ENCODE measurements at places on chromosomes 4 and X.

- no peak for DNase-seq
Measured at GRCh38 chrX:153456161-153456560, 10.3 kb upstream of the TREX2 start.

- DNase-seq, result no peak
Measured at GRCh38 chrX:118392716-118393115, 46.8 kb downstream of the WDR44 start.

- no peak for DNase-seq
Measured at GRCh38 chr4:182885022-182885737, 32.0 kb downstream of the DCTD start.

DNA sequence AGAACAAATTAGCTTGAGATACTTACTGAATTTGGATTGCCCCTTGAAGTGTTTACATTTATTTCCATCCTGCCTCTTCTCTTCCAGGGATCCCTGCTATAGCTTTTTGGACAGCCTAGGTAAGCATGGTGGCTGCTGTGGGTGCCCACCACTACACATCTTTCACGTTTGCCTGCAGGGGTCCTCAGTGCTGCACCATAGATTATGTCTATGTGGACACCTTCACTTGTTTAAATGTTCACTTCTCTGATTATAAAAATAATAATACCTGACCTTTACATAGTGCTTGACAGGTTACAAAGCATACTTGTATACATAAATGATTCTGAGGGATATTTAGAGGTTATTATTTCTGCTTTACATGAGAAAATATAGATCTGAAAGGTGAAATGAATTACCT, 67.9 kb upstream of the SLC4A4 start:
- DNase-seq, result no peak

DNA sequence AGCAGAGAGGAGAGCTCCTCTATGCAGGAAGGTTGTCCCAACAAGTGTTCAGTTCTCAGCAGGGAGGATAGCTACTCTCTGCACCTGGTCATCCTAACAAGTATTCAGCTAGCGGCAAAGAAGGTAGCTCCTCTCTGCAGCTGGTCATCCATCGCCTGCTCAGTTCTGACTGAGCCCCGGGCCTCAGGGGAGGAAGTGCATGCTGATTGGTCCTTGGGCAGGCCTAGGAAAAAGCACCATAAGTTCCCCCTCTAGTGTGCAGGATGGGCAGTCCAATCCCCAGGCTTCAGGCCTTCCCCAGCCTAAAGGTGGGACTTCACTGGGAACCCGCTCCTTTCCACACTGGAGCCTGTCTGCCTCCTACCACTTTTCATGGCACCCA, 4.4 kb upstream of the FBXW7 start:
- no peak for DNase-seq

- no peak for DNase-seq
Measured at GRCh38 chrX:103498786-103499185, 20.5 kb downstream of the RAB40A start.

- DNase-seq, result no peak
Measured at GRCh38 chr4:102439236-102439614, 61.9 kb upstream of the NFKB1 start.
